ENCODE measurements at places on chromosomes 13 and 19.

DNA sequence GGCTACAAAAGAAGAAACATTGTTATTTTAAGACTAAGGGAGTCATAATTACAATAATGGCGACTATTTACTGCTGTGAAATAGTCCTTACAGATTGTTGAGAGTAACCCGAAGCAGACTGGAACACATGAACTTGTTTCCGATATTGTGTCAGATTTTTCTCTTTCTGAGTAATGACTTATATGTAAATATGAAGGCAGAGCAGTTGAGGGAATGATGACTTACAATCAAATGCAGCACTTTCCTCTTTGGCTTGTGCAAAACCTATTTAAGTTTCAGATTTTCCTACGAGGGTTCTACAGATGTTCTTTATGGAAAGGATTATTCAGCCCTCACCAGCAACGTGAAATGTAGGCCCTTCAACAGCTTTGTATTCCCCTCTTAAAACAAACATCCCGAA is 198.6 kb downstream of the RGCC start:
- DNase-seq, result no peak

GRCh38 chr13:104854007-104854406 is 1681.5 kb downstream of the EFNB2 start:
- no peak for DNase-seq

- no peak for DNase-seq
Measured at GRCh38 chr19:44772959-44773358, 4.7 kb upstream of the CBLC start.

- DNase-seq, result no peak
Measured at GRCh38 chr19:44512326-44513298, 12.3 kb upstream of the ZNF180 start.

GRCh38 chr19:48943081-48943480 is 9.6 kb downstream of the DHDH start:
- DNase-seq, result no peak

DNA sequence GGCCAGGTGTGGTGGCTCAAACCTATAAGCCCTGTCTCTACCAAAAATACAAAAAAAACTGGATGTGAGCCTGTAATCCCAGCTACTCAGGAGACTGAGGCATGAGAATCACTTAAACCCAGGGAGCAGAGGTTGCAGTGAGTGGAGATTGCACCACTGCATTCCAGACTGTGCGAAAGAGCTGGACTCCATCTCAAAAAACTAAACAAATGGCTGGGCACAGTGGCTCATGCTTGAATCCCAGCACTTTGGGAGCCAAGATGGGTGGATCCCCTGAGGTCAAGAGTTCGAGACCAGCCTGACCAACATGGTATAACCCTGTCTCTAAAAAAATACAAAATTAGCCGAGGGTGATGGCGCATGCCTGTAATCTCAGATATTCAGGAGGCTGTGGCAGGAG is 34.9 kb upstream of the ZNF83 start:
- DNase-seq, result no peak

GRCh38 chr19:8252922-8253589 is 43.9 kb downstream of the CERS4 start:
- peak; percentile 95 for DNase-seq

DNA sequence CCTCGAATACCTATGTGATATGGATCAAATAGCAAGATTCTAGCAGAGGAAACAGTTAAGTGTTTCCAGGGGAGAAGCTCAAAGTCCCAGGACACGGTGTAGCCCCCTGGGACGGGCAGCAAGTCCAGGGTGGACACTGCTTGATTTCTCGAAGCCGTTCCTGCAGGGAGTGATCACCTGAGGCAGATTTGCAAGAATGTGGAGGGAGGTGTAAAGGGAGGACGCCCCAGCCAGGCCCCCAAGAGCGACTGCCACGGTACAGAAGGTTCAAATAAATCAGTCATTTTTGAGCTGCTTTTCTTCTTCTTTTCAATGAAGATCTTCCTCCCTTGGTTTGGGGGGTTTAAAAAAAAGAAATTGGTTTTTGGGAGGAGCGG is 41.4 kb downstream of the KLF2 start:
- DNase-seq, result no peak

GRCh38 chr19:20051841-20052768 is 12.8 kb upstream of the ZNF682 start:
- DNase-seq, result peak; percentile 96

DNA sequence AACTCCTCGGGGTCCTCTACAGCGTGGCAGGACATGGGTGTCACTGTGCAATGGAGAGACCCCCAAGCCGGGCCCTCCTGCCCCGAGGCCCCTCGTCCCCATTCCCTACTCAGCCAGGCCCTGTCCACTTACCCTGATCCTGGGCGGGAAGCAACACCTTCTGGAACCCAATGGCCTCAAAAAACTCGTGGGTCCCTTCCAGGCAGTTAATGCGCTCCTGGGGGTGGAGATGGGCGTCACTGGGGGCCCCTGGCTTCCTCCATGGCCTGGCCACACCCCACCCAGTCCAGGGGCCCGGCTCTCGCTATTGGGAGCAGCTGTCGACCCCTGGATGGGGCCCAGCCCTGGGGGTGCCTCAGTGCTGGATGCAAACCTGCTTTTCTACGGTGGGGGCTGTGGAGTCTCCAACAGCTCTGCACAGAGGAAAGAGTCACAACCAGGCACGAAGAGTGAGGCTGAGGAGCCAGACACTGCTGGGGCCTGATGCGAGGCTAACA is 10.8 kb downstream of the UBXN6 start:
- no peak for DNase-seq

GRCh38 chr13:113446488-113446854 is 6.8 kb downstream of the ADPRHL1 start:
- no peak for DNase-seq

DNA sequence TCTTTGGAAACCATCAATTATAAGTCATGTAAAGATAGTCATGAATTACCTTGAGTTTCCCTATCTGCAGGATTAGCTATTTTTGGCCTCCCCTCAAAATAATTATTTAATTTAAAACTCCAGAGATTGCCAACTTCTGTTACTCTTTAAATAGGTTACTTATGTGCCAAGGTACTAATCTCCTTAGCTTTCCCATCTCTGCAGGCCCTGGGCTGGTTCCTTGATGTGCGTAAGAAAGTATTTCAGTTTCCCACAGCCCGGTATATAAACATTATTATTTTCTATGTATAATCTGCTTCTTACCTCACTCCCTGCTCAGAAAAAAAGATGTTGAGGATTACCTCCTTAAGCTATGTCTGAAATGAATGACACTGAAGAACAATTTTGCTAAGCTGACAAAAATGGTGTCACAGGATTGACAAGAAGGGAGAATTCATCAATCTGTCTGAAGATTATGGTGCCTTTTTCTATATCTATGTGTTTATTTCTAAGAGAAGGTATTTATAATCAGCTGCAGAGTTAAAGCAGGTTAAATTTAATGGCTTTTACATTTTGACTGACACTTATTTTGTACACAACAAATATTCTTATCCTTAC is 1697.2 kb upstream of the PCDH20 start:
- no peak for DNase-seq

DNA sequence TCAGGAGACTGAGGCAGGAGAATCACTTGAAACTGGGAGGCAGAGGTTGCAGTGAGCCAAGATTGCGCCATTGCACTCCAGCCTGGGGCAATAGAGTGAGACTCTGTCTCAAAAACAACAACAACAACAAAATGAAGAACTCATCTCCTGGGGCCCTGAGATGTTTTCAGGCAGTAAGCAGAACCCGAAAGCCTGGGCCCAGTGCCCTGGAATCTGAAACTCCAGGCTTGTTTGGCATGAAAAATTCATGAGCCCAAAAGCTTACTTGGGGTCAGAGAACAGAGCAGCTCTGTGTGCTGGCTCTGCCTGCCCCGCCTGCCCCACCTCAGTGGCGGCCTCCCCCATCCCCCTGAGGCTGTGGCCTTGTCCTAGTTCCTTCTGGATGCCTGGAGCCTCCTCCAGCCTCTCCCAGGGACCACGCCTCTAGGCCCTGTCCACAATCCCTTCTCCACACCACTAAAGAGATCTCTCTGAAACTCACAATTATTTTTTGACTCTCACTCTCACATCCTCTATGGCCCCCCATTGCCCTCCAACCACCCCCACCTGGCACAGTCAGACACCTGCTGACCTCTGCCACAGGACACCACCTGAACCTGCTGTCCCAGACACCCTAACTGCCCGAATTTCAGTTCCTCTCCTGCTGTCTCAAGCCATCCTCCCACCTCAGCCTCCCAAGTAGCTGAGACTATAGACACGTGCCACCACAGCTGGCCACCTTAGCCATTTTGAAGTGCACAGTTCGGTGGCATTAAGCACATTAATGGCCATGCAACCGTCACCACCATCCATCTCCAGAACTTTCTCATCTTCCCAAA is 6.9 kb upstream of the AP1M2 start:
- no peak for DNase-seq

- DNase-seq, result no peak
Measured at GRCh38 chr13:77980592-77980991, 62.0 kb upstream of the EDNRB start.

- DNase-seq, result no peak
Measured at GRCh38 chr19:5788422-5788821, 2.5 kb downstream of the DUS3L start.

- no peak for DNase-seq
Measured at GRCh38 chr19:33339016-33339984, 34.2 kb upstream of the CEBPG start.

GRCh38 chr19:35353635-35354034 is 4.6 kb upstream of the FFAR3 start:
- no peak for DNase-seq

DNA sequence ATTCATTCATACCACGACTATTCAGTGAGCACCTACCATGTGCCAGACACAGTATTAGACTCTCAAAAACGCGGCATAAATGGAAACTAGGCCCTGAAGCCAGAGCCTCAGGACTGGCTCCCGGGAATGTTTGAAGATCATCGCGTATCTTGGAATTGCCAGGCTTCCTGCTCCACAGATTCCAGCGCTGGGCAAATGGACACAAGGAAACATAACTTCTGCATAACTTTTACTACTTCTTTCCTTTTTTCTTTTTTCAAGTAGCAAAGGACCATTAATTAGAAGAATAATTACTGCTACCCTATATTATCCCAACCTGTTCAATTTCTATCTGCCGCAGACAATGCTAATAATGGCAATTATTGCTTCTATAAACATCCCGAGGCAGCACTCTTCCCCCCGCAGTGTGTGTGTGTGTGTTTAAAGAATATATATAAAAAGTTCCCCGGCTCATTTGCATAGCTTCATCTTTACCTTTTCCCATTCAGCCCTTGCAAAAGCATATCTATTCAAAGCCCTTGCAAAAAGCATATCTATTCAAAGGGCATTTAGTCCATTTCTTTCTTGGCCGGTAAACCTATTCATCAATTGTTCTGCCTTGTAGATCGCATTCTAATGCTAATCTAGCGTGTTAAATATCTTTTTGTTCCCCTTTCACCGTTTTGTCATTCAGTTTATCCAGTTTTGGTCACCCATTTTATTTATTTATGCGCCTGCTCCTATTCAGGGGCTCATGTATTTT is 6.1 kb downstream of the SOX21 start:
- no peak for DNase-seq

DNA sequence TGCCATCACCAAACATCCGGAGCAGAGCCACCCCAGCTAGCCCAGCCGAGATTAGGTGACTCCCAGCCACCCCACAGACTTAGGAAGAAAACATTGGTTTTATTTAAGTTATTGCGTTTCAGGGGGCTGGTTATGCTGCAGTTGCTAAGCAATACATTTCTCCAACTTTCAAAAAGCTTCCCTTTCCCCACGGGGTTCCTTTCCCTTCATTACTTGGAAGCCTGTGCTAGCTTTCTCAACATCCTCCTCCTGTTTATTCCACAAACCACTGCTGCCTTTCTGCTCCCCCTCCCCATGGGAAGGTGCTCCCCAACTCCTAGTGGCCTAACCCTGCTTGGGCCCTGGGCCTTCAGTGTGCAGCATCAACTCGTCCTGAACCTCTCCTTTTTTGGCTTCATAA is 52.6 kb downstream of the CDADC1 start:
- no peak for DNase-seq

DNA sequence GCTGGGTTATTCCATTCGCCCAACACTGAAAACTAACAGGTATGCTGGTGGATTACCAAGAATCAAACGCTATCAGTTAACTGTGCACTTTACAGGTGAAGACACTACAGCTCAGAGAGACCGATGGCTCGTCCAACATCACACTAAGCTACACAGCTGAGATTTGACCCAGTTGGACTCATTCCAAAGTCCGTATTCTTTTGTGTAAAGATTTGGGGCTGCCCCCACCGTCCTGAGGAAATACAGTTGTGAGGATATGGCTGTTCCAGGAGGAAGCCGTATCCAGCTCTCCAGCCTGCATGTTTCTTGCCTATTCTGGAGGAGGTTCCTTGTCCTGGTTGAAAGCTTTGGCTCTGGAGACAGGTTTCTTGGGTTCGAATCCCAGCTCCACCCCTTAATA is 4.2 kb downstream of the ZSCAN5A start:
- no peak for DNase-seq

GRCh38 chr13:77807431-77808135 is 110.1 kb downstream of the SLAIN1 start:
- no peak for DNase-seq

DNA sequence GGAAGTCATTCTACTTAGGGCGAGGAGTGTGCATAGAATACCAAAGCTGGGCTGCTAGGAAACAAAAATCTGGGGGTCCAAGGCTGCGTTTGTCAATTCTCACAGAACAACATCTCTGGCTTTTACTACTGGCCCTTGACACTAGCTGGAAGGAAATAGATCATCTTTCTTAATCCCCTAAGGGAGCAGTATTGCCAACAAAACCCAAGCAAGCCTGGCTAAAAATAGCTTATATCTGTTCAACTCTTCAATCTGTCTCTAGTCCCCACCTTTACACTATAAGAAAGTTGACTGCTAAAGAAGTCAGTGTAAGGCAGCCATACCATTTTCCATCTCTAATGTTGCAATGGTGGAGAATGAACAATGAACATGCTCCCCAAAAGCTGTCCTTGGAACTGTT is 107.8 kb upstream of the SPRY2 start:
- DNase-seq, result no peak

GRCh38 chr13:78993792-78994191 is 334.8 kb upstream of the OBI1 start:
- no peak for DNase-seq

- no peak for DNase-seq
Measured at GRCh38 chr13:65856431-65856830, 1373.7 kb downstream of the PCDH9 start.

GRCh38 chr13:22017226-22017625 is 346.4 kb downstream of the FGF9 start:
- DNase-seq, result no peak

Data from esophagus muscularis mucosa (tissue), 4 donors.